Esophagus squamous epithelium (tissue), 5 donors: ENCODE measurements at places on chromosomes 7 and 10.

GRCh38 chr7:28180364-28181147 is at the start of gene JAZF1:
Gene JAZF1 (minus strand): TSS chr7:28180795.
- DNase-seq, result no peak

DNA sequence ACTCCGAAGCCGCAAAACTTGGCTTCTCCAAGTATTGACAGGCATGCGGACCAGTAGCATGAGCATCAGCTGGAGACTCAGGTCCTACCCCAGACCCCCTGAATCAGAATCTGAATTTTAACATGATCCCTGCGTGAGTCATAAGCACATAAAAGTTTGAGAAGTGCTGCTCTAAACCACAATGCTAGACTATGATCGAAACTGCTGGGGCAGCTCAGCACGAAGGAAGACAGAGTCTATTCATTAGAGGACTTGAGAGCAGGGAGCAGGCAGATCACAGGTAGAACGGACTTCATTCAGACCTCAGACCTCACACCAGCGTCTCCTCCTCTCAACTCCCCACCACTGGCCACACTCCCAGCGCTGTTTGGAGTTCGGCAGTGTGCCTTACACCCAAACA is 16.9 kb downstream of the CAMK2G start:
- no peak for DNase-seq

DNA sequence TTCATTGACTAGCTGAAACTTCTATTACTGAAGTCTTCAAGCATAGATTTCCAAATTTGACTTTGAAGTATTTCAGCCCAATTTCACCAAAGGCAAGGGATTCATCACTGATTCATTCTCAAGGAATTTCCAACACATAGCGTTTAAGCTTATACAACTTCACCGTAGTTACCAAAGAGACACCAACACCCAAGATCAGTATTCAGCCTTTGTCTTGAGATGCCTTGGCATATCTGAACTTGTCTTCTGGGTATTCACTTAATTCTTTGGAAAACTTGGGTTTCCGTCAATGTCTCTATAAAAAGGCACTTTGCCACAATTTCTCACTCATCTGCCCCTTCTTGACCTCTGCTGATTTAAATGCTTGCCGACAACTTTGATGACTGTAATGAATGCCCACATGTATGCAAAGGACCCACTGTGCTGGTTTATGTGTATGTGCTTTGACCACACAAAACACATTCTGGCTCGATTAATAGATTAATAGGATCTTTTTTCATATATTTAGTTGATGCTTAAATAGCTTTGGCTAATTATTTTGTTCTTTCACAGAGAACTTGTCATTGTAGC is 49.6 kb downstream of the TES start:
- DNase-seq, result no peak

DNA sequence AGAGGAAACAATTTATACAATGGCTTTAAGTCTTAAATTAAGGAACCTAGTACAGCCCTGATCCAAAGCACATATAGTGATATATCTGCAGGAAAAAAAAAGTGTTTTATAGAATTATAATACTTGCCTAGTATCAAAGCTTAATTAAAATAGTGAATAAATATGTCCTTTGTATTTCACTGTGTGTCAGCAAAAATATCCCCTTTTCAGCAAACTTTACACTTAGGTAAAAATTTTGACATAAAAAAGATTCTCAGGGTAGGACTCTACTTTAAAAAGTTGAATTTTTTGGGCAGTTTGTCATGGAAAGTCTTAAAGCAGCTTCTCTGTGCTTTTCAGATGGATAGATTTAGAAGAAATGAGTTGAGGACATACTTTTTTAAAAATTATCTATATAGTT is 12.7 kb upstream of the NEBL start:
- no peak for DNase-seq

GRCh38 chr7:81407094-81407493 is 362.8 kb downstream of the HGF start:
- no peak for DNase-seq

- no peak for DNase-seq
Measured at GRCh38 chr10:101322266-101323108, 31.5 kb upstream of the BTRC start.

- DNase-seq, result no peak
Measured at GRCh38 chr7:157017149-157017548, 6.7 kb upstream of the MNX1 start.

DNA sequence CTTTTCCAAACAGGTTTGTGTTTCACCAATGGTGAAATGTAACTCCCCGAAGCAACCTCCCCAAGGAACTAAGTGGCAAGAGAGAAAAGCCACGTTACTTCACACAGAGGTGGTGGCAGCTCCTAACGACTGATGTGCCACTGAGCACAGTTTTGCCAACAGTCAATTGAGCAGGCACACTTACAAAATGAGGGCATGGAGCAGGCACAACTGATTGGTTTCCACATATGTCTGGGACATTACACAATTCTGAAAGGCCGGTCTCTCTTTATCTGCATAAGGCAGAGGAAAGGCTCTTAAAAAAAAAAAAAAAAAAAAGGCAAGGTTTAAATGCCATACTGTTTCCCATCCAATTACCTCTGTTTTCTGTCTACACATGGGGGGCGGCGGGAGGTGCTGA is 86.7 kb downstream of the GFRA1 start:
- DNase-seq, result no peak

DNA sequence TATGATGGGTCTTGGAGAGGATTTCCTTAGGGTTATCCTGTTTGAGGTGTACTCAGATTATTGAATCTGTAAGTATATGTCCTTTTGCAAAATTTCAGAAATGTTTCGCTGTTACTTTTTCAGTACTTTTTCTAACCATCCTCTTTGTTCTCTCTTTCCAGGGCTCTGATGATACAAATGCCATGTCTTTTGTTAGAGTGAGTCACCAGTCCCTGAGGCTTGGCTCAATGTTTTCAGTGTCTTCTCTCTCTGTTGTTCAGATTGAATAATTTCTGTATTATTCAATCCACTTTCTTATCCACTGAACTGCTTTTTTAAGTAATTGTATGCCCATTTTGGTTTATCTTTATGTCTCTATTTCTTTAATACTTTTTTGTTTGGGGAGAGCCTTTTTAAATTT is 449.4 kb downstream of the TNS3 start:
- DNase-seq, result no peak

GRCh38 chr10:18607503-18608378 is 43.6 kb downstream of the NSUN6 start:
- no peak for DNase-seq

GRCh38 chr10:121942749-121943416 is 15.1 kb upstream of the ATE1 start:
- DNase-seq, result no peak

- no peak for DNase-seq
Measured at GRCh38 chr7:118288098-118288497, 63.6 kb downstream of the ANKRD7 start.

- DNase-seq, result no peak
Measured at GRCh38 chr7:120780938-120781337, 77.0 kb downstream of the TSPAN12 start.

- DNase-seq, result no peak
Measured at GRCh38 chr10:84354623-84355022, 26.2 kb downstream of the CCSER2 start.

DNA sequence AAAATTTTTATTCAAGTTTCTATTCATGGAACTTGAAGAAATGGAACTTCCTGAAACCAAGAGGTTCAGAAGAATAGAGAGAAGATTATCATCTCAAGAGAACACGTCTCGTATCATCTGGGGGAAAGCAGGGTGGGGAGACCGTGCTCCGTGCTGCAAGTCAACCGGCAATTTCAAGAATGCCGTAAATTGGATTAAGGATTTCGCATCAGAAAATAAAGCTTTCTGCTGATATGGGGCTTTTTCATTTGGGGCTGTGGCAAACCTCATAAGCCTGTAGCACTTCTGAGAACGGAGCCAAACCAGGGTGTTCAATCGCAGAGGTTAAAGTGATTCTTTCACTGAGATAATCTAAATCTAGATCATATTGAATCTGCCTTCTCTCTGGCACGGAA is 150.1 kb upstream of the NPS start:
- DNase-seq, result no peak

GRCh38 chr7:33774762-33775523 is 130.4 kb upstream of the BMPER start:
- DNase-seq, result no peak

DNA sequence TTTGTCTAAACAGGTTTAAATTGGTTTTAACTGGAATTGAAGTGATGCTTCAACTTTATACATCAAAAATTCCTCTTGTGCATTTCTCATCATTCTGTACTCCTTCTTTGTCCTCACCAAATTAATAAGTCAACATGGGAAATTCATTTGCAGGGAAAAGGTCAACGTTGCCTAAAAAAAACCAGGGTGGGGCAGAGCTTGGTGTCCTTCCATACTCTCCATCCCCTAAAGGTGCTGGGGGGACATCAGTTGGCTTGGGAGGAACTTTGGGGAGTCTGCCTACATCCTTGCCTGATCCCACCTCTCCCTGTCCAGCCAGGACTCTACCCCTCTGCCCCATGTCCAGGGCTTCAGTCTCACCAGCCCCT is 34.1 kb upstream of the SLC26A3 start:
- no peak for DNase-seq

- DNase-seq, result no peak
Measured at GRCh38 chr10:126073606-126074005, 177.2 kb downstream of the FANK1 start.
